ENCODE measurements at places on chromosomes 4 and X. TPM values are rescaled to one million over a fixed set of nuclear protein-coding genes. Genes with fewer than 3 reads are reported as not detected.
A peak's percentile ranks its signal among the peaks of the same experiment; 100 is the strongest.

FGF13 gene
- 21.3 TPM for total RNA-seq

- H3K27me3 ChIP-seq: no peaks in the 10 kb centered on the region
- peaks cover 12% of the 10 kb centered on the region for H3K4me1 ChIP-seq
- H3K36me3 ChIP-seq: no peaks in the 10 kb centered on the region
- no peak overlapping the region for H3K27ac ChIP-seq
Observed at GRCh38 chr4:52711272-52711671, 40.0 kb downstream of the ERVMER34-1 start.

AREG gene
- 32.7 TPM for total RNA-seq

LANCL3 gene
- 0.95 TPM for total RNA-seq

DNA sequence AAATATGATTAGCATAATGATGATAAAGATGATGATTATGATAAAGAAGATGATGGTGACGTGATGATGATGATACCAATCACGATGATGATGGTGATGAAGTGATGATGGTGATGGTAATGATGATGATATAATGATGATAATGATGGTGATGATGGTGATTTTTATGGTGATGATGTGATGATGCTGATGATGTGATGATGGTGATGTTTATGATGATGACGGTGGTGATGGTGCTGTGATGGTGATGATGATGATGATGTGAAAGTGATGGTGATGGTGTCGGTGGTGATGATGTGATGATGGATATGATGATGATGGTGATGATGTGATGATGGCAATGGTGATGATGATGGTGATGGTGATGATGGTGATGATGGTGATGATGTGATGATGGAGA is 130.8 kb upstream of the PSAPL1 start:
- no peaks in the 10 kb centered on the region for H3K36me3 ChIP-seq
- no peak overlapping the region for H3K4me3 ChIP-seq
- H3K27me3 ChIP-seq: no peaks in the 10 kb centered on the region
- H3K4me1 ChIP-seq: no peaks in the 10 kb centered on the region
- no peak overlapping the region for H3K27ac ChIP-seq

GRCh38 chr4:77443941-77444340 is 161.7 kb upstream of the CXCL13 start:
- H3K27me3 ChIP-seq: no peaks in the 10 kb centered on the region
- H3K27ac ChIP-seq: no peak overlapping the region

- no peaks in the 10 kb centered on the region for H3K27me3 ChIP-seq
- H3K36me3 ChIP-seq: no peaks in the 10 kb centered on the region
- no peak for DNase-seq
- no peak overlapping the region for H3K27ac ChIP-seq
Observed at GRCh38 chr4:25951390-25951952, 37.5 kb downstream of the SMIM20 start.

- H3K36me3 ChIP-seq: no peaks in the 10 kb centered on the region
- H3K27me3 ChIP-seq: no peaks in the 10 kb centered on the region
- no peak overlapping the region for H3K27ac ChIP-seq
- H3K4me3 ChIP-seq: no peak overlapping the region
- H3K4me1 ChIP-seq: no peaks in the 10 kb centered on the region
Observed at GRCh38 chr4:95606739-95607138, 58.0 kb upstream of the UNC5C start.

- H3K36me3 ChIP-seq: no peaks in the 10 kb centered on the region
- no peak for DNase-seq
- H3K4me3 ChIP-seq: no peak overlapping the region
Observed at GRCh38 chrX:143781103-143781502, 60.6 kb upstream of the SPANXN2 start.

GRCh38 chr4:10732235-10732913 is 47.8 kb upstream of the CLNK start:
- no peaks in the 10 kb centered on the region for H3K27me3 ChIP-seq
- no peak overlapping the region for H3K27ac ChIP-seq
- H3K36me3 ChIP-seq: no peaks in the 10 kb centered on the region
- H3K4me1 ChIP-seq: no peaks in the 10 kb centered on the region

GABRG1 gene
- total RNA-seq: not detected

DNA sequence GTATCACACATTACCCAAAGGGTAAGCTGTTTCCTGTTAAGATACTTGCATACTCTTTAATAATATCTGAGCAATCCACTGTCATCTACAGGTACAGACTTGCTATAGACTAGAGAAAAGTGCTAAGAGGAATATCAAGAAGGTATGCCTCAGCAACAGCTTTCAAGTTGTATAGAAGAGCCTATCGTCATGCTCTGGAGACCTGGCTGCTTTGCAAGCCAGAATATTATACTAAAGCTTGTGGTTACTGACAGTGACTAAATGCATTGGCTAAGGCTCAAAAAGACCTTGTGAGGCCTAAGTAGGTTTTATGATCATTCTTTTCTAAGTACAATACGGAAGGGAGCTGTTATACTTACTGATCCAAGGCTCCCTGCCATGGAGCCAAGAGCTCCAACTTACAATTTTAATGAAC is 11.3 kb downstream of the LAMP2 start:
- no peaks in the 10 kb centered on the region for H3K27me3 ChIP-seq
- H3K4me1 ChIP-seq: no peaks in the 10 kb centered on the region
- no peak overlapping the region for H3K4me3 ChIP-seq
- H3K27ac ChIP-seq: no peak overlapping the region
- peaks cover 3% of the 10 kb centered on the region for H3K36me3 ChIP-seq
- no peak for DNase-seq

CT45A1 gene
- total RNA-seq: not detected

DNA sequence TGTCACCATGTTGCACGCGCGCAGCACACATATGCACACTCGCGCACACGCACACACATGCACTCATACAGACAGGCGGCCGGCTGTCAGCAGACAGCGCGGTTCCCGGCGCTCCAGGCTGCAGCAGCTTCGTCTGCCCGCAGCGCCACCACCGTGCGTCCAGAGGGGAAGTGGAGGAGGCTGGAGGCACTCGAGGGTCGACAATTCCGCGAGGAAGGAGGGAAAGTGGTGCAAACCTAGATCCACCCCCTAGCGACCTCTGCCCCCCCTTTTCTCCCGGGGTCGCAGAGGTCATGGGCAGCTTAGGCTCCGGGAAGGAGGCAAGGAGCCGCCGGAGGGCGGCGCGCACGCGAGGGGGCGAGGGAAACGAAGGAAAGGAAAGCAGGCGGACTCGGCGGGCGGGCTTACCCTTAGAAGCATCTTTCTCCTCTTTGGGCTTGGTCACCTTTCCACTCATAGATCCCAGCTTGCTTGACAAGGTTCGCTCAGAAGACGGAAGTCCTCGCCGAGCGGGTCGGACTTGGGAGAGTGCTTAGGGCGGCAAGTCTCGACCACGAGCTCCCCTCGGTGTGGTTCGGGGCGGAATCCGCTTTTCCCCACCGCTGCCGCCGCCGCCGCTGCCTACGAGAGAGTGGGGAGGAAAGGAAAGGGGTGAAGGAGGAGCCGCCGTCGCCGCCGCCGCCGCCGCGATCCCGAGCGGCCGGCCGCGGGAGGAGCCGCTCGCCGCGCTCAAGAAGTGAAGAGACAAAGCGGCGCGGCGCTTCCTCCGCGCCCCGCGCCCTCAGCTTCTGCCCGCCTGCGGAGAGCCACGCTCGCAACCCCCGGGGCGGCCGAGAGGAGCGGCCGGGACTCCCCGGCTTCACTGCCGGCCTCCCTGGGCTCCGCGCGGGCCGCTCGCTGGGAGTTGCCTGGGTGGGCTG is 326.6 kb upstream of the F9 start:
- H3K4me3 ChIP-seq: peak overlapping the region; percentile 69
- H3K27me3 ChIP-seq: no peaks in the 10 kb centered on the region
- H3K4me1 ChIP-seq: no peaks in the 10 kb centered on the region
- no peaks in the 10 kb centered on the region for H3K36me3 ChIP-seq
- no peak overlapping the region for H3K27ac ChIP-seq

DNA sequence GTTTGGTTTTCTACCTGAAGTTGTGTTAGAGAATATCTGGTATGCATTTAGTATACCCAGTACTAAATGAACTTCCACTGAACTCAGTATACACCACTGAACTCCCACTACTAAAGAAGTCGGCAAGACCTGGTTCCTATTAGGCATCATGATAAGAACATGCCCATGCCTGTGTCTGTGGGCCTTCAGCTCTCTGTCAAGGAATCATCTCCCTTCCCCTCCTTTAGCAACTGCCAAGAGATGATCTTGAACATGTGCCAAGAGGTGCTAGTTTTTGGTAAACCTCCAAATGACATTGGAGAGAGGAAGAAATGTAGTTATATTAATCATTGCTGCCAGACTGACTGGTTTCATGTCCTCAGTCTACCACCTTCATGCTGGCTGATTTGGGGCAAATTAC is 113.2 kb downstream of the ATP10D start:
- H3K4me1 ChIP-seq: no peaks in the 10 kb centered on the region
- DNase-seq: no peak
- no peak overlapping the region for H3K27ac ChIP-seq
- no peak overlapping the region for H3K4me3 ChIP-seq
- no peaks in the 10 kb centered on the region for H3K36me3 ChIP-seq
- no peaks in the 10 kb centered on the region for H3K27me3 ChIP-seq

GRCh38 chr4:61220556-61220955 is 20.4 kb downstream of the ADGRL3 start:
- DNase-seq: no peak
- H3K36me3 ChIP-seq: no peaks in the 10 kb centered on the region
- peaks cover 8% of the 10 kb centered on the region for H3K4me1 ChIP-seq
- H3K27ac ChIP-seq: no peak overlapping the region
- H3K27me3 ChIP-seq: no peaks in the 10 kb centered on the region
- H3K4me3 ChIP-seq: no peak overlapping the region

DNA sequence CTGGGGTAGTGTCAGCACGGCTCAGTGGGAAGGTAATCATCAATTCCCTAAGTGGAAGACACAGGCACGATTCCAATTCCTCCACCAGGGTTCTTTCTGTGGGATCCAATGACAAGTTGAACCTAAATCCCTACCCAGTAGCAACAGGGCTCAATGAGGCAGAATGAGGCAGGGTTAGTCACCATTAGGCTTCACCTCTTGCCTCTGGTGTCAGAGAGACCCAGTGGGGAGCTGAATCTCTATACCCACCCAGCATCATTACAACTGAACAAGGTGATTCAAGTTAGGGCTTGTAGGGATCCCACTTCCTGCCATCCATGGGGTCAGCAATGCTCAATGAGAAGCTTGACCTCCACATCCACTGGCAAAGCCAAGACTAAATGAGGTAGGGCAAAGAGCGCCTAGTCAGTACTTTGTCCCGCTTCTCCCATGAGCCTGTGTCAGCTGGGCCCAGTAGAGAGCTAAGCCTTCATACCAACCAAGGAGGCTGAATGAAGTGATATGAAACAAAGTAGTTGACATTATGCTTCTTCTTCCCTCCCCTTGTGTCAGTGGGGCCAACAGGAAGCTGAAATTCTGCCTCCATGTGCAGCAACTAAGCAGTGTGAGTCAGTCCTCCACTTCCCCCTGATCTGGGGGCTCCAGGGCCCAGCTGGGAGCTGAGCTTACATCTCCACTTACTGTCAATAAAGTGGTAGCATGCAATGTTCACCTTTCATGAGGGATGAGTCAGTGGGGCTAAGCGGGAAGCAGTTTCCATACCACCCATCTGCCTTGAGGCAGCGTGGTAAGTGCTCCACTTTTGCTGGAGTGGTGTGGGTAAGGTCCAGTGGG is 36.4 kb upstream of the RBM41 start:
- no peaks in the 10 kb centered on the region for H3K4me1 ChIP-seq
- no peak overlapping the region for H3K27ac ChIP-seq
- H3K27me3 ChIP-seq: no peaks in the 10 kb centered on the region
- H3K36me3 ChIP-seq: no peaks in the 10 kb centered on the region

- no peak overlapping the region for H3K27ac ChIP-seq
- H3K4me3 ChIP-seq: no peak overlapping the region
- no peaks in the 10 kb centered on the region for H3K27me3 ChIP-seq
- H3K4me1 ChIP-seq: no peaks in the 10 kb centered on the region
Observed at GRCh38 chr4:156437666-156438065, 484.0 kb upstream of the CTSO start.

GRCh38 chr4:184348311-184349233 is 125.8 kb downstream of the IRF2 start:
- H3K27ac ChIP-seq: no peak overlapping the region
- H3K27me3 ChIP-seq: no peaks in the 10 kb centered on the region

DNA sequence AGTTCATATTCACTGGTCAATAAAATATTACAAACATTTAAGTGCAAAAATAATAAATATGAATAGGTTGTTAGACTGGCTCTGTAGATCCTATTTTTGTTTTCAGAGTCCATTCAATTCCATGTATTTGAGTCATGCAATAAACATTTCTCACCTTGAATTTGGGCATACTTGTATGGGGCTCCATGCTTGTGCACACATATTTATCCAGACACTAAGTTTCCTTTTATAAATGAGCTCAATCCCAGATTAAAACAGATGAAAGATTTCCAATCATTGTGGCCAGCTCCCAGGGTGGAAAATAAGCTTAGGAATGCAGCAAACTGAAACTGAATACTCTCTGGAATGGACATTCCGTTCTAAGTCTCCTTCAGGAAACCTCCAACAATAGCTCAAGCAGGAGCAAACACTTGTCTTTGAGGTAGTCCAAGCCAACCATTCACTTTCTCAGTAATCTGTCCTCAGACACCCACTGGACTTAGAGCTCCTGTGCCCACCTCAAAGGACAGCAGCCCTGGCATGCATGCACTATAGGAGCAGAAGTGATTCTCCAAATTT is 16.4 kb downstream of the DMD start:
- H3K36me3 ChIP-seq: no peaks in the 10 kb centered on the region
- H3K4me3 ChIP-seq: peak overlapping the region; percentile 56
- DNase-seq: no peak
- H3K27ac ChIP-seq: peak overlapping the region; percentile 71
- no peaks in the 10 kb centered on the region for H3K4me1 ChIP-seq

MAGEA12 gene
- total RNA-seq: not detected

- H3K27me3 ChIP-seq: no peaks in the 10 kb centered on the region
- no peaks in the 10 kb centered on the region for H3K36me3 ChIP-seq
- peak overlapping the region; percentile 26 for H3K27ac ChIP-seq
- H3K4me3 ChIP-seq: no peak overlapping the region
- H3K4me1 ChIP-seq: peaks cover 16% of the 10 kb centered on the region
Observed at GRCh38 chr4:146329050-146329716, 114.8 kb downstream of the REELD1 start.

Data from thoracic aorta (tissue), 2 donors.